ENCODE measurements at places on chromosomes 3 and 15.

DNA sequence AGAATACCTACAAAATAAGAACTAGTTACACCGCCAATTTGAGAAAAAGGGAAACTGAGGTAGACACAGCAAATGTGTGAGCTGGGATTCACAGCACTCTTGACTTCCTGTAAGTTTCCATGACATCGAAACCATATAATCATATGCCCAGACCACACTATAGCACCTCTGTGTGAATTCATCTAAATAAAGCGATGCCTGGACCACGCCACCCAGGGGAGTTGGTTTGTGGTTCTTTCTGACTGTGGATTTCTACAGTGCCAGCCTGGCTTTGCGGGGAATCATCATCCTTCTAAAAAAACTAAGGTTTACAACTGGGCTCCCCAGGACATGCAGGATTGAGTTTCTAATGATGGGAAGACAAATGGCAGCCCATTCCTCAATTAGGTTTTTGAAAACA is 23.5 kb upstream of the CA12 start:
- no peak for DNase-seq

- no peak for DNase-seq
Observed at GRCh38 chr3:146709969-146710368, 104.8 kb upstream of the PLSCR5 start.

- DNase-seq, result no peak
Observed at GRCh38 chr3:57746156-57747010, 9.7 kb upstream of the SLMAP start.

- peak; percentile 41 for DNase-seq
Observed at GRCh38 chr3:58074997-58075396, 66.8 kb downstream of the FLNB start.

- no peak for DNase-seq
Observed at GRCh38 chr15:99504823-99505551, 60.8 kb upstream of the MEF2A start.

DNA sequence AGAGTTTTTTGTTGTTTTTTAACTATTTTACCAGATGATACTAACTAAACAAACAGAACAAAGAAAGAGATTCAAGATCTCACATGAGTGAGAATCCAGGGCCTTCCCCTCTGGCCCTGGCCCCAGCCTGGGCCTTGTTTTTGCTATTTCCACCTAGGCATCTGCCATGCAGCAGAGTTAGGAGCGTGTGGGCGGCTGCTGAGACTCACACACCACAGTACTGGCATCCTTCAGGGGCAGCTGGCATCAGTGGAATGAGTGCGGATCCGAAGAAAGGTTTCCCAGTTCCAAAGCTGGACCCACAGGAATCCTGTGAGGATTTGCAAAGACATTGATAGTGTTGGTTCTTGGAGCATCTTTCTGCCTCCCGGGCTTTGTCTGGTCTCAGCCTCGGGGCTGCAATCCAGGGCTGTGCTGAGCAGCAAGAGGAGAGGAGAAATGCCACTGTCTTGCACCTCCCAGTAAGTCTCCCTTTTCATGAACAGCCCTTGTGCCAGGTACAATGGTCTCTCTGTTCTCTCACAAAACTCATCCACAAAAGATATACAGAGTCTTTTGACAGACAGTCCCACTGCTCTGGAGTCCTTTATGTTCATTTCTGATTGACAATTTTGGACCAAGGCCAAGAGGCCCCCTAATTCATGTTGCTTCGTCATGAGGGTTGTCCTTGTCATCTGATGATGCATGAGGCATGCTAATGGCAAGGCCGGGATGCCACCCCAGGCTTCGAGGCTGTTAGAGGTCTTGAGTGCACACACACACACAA is 46.6 kb downstream of the APH1B start:
- no peak for DNase-seq

All from activated naive CD4-positive, alpha-beta T cell treated with anti-CD3 and anti-CD28 coated beads, Interleukin-2, amount 50 U/mL, for 16 hours (primary cell).